Stimulated activated CD4-positive, alpha-beta T cell treated with anti-CD3 and anti-CD28 coated beads, Interleukin-2, amount 100 ng/mL, for 24 hours (primary cell): ENCODE measurements at places on chromosomes 3 and 15.

DNA sequence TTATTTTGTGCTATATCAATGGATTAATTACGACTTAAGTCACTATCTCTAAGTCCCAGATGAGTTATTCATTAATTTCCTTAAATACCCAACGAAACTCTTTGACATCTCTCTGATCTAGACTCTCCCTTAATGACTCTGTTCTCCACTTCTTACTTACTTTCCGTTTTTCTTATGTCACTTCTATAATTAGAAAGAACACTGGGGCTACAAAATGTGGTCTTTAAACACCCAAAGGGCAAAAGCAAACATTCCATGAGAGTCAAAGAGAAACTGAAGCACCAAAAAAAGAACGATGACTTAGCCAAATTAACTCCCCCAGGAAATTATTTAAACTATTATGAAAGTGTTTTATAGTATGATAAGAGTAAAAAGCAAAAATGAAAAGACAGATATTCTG, 166.4 kb upstream of the UBE2E2 start:
- no peak for DNase-seq

- no peak for DNase-seq
These were observed 5.4 kb upstream of the ACP3 start for GRCh38 chr3:132311841-132312240.

DNA sequence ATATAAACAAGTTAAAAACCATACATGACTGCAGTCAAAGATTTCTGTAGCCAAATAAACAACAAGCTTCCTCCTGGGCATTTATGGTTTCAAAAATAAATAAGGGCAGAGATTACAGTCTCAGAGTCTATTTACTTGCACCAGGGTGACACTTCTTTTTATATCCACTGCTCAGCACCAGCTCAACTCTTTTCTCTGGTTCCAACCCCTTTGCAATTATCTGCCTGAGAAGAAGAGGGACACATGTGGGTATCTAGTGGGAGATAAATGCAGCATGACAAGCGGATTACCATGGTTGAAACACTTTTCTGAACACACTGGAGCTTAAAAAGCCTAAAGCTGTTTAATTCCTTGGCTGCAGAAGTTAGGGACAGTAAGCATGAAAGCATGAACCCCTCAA, 311.5 kb downstream of the CNTN3 start:
- no peak for DNase-seq

- DNase-seq, result no peak
These were observed 22.0 kb downstream of the GPR15 start for GRCh38 chr3:98553753-98554152.
